ENCODE measurements at places on chromosomes 1 and 21.

DNA sequence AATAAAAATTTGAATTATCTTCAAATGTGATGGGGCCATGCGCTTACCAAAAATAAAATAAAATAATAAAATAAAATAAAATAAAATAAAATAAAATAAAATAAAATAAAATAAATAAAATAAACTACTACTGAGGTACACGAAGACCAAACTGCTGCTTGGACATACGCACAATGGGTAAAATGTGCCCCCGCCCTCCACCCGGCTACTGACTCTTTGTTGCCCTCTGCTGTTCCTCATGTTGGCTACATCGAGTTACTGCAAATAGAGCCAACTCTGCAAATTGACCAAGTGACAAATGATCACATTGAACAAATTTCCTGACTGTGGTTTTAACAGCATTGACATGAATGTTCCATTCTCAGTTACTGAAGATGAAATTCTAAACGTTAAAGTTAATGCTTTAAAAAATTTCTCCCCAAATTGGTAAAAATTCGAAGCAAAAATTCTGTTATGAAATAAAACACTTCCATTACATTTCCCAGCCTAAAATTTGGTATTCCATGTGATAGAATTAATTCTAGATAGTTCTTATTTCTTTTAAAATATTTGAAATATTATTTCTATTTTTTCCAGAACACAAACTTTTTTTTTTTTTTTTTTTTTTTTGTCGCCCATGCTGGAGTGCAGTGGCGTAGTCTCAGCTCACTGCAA lies 18.8 kb upstream of the MAP1LC3C start:
- peak; percentile 75 for DNase-seq

GRCh38 chr1:73065339-73066041 lies 783.2 kb upstream of the NEGR1 start:
- DNase-seq, result no peak

GRCh38 chr1:975896-976683 lies 5.8 kb downstream of the PERM1 start:
- DNase-seq, result peak; percentile 83

DNA sequence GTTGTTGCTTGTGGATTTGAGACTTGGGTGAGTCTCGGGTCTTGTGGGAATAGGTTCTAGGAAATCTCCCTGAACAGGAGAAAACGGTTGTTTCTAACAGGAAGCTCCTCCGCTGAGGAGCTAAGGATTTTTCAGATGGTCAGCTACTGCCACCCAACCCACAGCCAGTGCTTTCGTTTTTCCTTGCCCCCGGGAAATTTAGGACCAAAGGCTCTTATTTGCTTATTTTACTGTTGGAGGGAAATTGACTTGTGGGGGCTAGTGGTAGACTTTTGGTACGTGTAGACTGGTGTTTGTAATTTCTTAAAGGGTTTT lies 792 bp downstream of the SNX7 start:
- DNase-seq, result no peak

DNA sequence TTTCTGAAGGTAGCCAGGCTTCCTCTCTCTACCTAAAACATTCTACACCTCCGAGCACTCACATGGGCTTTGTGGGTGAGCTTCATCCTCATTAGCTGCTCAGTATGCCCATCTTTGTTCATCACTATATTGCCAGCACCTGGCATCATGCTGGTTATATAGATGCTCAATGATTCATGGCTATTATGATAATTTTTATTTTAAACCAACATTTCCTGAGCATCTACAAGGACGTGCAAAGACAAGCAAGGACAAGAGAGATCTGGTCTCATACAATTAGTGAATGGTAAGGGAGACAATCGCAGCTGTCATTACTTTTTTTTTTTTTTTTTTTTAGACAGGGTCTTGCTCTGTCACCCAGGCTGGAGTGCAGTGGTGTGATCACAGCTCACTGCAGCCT lies 11.3 kb upstream of the QSOX1 start:
- DNase-seq, result no peak

DNA sequence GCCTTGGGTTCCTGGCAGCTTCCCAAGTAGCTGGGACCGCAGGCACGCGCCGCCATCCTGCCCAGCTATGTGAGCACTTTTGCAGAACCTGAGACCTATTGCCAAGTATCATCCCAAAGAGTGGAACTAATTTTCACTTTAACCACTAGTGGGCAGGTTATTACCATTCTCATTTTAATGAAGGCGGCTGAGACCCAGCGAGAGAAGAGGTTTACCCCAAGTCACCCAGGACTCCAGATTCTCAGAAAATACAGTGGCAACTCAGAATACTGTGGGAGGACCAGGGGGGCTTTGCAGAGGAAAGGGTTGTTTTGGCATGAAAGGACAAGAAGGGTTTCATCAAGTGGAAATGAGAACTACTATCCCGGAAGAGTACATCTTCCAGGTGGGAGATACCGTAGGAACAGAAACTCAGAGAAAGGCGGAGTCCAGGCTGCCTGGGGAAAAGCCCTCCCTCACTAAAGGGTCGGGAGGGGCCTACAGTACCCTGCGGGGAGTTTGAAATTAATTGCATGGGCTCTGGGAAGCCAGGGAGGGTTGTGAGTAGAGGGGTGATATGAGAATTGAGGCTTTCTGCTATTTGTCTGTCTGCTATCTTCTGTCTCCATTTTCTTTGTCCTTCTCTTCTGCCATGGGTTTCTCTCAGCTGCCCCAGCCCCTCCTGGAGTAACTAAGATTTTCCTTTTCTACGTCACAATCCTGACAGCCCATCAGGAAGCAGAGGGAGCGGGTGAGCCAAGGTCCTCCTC lies 7.2 kb upstream of the SEMA4A start:
- DNase-seq, result peak; percentile 82

GRCh38 chr1:26744075-26744959 lies 43.4 kb upstream of the PIGV start:
- DNase-seq, result peak; percentile 82

DNA sequence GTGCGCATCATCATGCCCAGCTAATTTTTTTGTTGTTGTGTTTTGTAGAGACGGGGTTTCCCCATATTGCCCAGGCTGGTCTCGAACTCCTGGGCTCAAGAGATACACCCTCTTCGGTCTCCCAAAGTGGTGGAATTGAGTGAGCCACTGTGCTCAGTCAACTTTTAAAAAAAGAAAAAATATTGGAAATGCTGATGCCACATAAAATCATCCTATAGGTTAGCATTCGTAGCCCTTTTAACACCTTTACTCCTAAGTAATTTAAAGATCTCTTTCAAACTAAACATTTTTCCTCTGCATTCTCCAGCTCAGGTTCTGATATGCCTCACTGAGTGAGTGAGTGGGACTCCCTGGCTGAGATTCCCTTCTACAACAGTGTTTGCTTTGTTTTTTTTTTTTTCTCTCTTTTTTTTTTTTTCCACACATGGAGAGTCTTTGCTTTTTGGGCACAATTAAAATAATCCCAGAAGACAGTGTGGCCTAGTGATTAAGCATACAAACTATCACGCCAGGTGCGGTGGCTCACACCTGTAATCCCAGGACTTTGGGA lies 74.0 kb downstream of the LPGAT1 start:
- no peak for DNase-seq

DNA sequence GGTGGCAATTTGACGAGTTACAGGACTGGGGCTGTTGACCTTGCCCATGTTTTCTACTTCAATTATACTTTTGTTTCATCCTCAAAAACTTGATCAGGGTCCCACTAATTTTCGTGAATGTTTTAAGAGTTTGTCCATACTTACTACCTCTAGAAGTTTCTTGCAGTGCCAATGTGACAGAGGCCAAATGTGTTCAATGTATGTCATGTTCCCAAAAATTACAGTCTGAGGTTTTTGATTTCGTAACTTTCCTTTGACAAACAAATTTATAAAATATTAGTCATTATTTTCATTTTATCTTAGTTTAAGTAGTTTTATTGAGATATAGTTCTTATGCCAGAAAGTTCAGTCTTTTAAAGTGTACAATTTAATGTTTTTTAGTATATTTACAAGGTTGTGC lies 15.3 kb downstream of the VPS13D start:
- no peak for DNase-seq

GRCh38 chr1:61951731-61952580 lies 209.7 kb downstream of the PATJ start:
- DNase-seq, result no peak

GRCh38 chr1:31949862-31950261 lies 11.7 kb upstream of the PTP4A2 start:
- no peak for DNase-seq

DNA sequence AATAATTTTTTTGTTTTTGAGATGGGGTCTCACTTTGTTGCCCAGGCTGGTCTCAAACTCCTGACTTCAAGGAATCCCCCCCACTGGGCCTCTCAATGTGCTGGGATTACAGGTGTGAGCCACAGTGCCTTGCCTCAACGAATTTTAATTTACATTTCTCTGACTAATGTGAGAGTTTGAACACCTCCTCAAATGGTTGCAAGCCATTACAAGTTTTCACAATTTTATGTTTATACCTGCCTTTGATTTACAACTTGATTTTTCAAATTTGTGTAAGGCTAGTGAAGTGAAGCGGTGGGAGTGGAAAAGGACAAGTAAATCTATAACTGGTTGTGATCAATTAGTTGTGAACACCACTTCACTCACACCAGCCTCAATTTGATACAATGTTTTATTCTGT lies 8.9 kb upstream of the RHBDL2 start:
- DNase-seq, result no peak

DNA sequence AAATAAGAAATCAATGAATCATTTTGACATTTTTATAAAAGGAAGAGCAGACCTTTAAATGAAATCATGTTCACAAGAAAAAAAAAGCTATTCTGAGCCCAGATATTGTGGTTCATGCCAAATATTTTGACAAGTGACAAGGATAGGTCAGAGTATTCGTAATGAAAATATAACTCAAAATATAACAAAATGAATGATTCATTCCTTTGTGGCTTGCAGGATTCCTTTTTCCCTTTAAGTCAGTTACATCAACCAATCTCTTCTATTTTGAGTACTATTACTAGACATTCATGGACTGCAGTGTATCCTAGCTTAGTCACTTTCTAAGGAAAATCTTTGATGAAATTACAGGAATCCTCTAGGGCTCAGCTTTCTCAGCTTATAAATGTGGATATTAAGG lies 188.7 kb downstream of the COL11A1 start:
- DNase-seq, result no peak

GRCh38 chr1:6299557-6300165 lies 38.8 kb upstream of the GPR153 start:
- no peak for DNase-seq

DNA sequence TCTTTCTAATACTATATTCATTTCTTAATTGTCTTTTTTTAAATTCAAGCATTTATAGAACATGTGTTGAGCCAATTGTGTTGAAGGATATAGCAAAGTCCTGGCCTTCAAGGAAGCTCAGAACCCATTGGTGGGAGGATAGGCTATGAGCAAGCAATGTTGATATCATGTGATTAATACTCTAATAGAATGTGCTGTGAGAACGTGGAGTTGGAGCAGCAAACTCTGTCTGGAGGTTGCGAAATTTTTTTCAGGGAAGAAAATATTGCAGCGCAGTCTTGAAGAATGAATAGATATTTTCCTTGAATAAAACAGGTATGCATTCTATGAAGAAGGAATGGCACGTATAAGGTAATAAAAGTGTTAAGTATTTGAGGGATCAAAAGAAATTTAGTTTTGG lies 229.2 kb upstream of the KCNK2 start:
- no peak for DNase-seq

DNA sequence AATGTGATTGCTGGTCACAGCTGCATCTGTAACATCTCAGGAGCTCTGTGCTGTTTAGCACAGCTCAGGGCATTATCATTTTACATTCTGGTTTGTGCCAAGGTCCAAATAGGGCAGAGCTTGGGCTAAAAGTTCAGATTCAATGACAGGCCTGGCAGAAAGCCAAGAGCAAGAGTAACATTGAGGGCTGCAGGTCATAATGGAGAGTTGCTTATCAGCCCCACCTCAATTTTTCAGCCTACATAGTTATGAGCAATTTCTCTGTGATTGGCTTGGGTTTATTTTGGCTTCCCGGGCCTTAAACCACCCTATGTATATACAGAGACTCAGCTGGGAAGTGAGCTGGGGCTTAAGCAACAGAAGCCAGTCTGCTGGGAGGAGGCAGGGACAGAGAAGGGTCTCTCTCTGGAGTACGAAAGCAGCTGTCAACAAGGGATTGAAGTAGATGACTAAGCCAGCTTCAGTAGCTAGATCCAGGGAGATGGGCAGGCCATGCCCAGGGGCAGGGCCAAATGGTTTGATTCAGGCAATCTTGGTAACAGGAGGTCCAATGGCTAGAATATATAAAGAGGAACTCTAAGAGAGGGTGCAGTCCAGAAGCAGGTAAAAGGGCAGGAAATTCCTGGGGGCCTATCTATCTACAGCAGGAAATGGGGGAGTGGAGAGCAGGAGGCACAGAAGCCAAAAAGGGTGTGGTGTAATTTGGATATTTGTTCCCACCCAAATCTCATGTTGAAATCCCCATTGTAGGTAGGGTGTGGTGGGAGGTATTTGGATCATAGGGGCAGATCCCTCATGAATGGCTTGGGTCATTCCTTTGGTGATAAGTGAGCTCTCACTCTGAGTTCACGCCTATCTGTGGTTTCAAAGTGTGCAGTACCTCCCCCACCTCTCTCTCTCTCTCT lies 49.0 kb downstream of the BRINP2 start:
- DNase-seq, result no peak

GRCh38 chr1:12438349-12438924 lies 179.6 kb downstream of the DHRS3 start:
- peak; percentile 28 for DNase-seq

DNA sequence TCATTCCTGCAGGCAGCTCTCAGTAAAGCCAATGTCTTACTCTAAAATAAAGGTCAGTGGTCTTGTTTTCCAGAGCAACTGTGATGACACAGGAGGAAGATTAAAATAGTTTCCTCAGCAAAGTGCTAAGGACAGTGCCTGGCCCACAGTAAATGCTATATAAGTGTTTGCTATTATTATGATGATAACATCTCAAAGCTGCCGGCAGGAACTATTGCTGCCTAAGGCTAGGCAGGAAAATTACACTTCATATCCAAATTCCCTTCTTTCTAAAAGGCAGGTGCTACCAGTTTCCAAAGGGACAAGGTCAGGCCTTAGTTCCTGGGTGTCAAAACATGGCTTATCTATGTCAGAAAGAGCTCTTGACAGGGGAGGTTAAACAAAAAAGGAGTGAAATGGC lies 401.3 kb downstream of the HHAT start:
- DNase-seq, result no peak

DNA sequence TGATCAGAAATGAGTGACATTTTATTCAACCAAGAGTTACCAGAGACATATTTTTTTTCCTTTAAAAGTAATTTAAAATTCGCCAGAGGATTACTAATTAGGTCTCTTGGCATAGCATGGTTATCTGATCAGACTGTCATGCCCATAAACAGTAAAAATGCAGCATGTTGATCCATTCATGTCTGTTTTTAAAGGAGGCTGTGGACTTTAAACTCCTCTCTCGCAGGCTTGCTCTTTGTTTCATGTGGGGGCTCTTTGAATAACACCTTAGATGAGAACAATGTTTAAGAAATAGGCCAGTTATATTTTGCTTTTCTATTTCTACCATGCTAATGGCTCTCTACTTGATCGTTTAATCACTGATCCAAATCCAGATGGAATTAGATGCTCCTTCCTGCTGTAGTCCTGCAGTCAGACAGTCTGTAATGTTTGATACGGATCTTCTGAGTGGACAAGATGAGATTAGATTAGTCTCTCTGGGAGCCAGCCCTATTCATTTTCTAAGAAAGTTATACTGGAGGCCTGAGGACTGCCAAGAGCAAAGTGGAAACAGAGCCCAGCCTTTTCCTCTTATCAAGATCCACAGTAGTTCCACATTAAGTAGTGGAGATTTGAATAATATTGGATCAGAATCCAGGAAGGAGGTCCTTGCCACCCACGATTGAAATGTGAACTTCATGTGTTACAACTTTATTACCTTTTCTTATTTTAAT lies 197.4 kb downstream of the HS2ST1 start:
- no peak for DNase-seq

Data from GM13976 (cell line).